ENCODE measurements at places on chromosomes 11 and 22. TPM values are rescaled to one million over a fixed set of nuclear protein-coding genes. Genes with fewer than 3 reads are reported as not detected.

The GSTT2B gene
- not detected for total RNA-seq

The PICALM gene
- total RNA-seq: 97.7 TPM

DNA sequence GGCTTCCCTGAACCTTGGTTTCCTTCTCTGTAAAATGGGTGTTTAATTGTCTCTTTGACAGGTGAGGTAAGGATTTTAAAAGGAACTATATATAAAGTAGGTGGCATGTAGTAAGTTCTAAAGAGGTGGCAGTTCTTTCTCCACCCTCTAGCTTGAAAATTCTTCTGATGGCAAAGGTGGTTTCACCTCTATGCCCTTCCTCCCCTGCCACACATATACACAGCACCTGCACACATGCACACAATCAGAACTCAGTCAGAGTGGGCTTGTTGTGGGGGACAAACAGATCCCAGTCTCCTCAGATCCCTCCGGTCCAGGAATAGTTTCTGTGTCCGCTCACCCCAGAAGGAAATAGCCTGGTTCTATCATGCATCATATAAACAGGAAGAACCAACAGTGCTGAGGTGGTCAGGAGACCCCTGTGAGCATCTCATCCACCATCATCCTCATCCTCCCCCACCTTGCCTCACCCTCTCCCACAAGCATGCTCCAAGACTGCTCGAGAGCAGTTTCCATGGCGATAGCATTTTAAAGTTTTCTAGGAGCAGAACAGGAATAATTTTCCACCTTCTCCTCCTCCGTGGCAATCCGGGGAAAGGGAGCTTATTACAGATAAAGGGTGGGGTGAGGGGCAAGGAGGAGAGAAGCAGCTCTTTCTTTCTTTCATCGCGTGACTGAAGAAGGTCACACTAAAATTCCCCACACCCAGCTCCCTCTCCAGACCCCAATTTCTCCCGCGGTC, 123.6 kb downstream of the CHST1 start:
- no peaks in the 10 kb centered on the region for H3K36me3 ChIP-seq
- no peak for DNase-seq
- peaks cover 17% of the 10 kb centered on the region for H3K27me3 ChIP-seq
- no peak overlapping the region for H3K4me3 ChIP-seq
- H3K4me1 ChIP-seq: no peaks in the 10 kb centered on the region

DNA sequence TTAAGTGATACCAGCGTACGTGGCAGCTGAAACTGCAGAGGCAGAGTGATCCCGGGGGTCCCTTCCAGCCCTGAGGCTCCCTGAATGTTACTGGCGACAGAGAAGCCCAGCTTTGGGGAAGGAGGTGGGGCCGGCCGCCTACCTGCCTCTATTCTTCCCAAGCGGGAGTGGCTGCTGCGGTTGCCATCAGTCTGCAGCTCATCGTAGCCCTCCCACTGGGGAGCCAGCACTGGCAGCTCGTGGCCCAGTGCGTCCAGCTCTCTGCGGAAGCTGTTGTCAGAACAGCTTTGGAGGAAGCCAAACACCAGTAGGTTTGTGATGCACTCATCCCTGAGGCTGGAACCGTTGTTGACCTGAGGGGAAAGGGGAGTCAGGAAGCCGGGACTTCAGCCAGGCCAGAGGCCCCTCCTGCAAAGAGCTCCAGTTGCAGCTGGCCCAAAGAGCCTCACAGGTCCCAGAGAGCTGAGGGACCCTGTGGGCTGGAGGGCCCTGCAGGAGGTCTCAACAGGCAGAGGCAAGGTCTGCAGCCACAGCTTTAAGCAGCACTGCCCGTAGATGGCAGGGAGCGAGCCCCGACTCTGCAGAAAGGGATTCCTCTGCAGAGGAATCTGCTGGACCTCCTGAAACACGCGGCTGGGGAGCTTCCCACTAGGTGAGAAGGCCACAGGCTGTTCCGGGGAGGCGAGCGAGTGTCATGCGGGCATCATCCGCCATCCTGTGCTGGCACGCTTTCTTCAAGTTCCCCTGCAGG, 30.4 kb downstream of the BID start:
- no peak for DNase-seq
- H3K27ac ChIP-seq: no peak overlapping the region
- peaks cover 34% of the 10 kb centered on the region for H3K36me3 ChIP-seq
- no peaks in the 10 kb centered on the region for H3K27me3 ChIP-seq
- H3K4me3 ChIP-seq: no peak overlapping the region
- H3K4me1 ChIP-seq: no peaks in the 10 kb centered on the region

DNA sequence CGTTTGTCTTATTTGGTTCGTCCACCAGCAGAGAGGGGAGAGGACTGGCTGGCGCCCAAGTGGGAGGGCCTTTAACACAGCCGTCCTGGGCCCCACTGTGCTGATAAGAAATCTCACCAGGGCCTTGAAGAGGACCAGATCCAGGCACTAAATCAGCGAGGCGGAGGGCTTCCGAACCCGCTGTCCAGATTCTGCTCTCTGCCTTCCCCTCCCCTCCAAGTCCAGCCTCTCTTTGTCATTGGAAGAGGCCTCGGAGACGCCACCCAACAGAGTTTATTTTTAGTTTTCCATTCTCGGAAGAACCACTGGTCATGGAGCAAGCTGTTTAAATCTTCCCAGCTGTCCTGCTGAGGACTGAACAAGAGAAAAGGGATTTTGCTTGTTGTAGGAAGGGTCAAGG, 9.3 kb upstream of the FXYD6 start:
- no peaks in the 10 kb centered on the region for H3K4me1 ChIP-seq
- peaks cover 21% of the 10 kb centered on the region for H3K27me3 ChIP-seq
- no peak overlapping the region for H3K4me3 ChIP-seq
- no peak overlapping the region for H3K27ac ChIP-seq
- DNase-seq: no peak

GRCh38 chr22:39215070-39215396, 29.7 kb downstream of the PDGFB start:
- H3K4me1 ChIP-seq: peaks cover 12% of the 10 kb centered on the region
- no peak overlapping the region for H3K27ac ChIP-seq
- no peak for DNase-seq

- no peaks in the 10 kb centered on the region for H3K4me1 ChIP-seq
- DNase-seq: no peak
- H3K27me3 ChIP-seq: no peaks in the 10 kb centered on the region
- H3K36me3 ChIP-seq: no peaks in the 10 kb centered on the region
- H3K4me3 ChIP-seq: no peak overlapping the region
- no peak overlapping the region for H3K27ac ChIP-seq
These were observed 24.2 kb downstream of the KREMEN1 start for GRCh38 chr22:29096736-29097669.

- H3K4me3 ChIP-seq: peak overlapping the region; percentile 37
- peaks cover 16% of the 10 kb centered on the region for H3K4me1 ChIP-seq
- no peaks in the 10 kb centered on the region for H3K27me3 ChIP-seq
- no peaks in the 10 kb centered on the region for H3K36me3 ChIP-seq
- peak overlapping the region; percentile 9 for H3K27ac ChIP-seq
These were observed 34.4 kb downstream of the NRXN2 start for GRCh38 chr11:64688534-64688982.

DNA sequence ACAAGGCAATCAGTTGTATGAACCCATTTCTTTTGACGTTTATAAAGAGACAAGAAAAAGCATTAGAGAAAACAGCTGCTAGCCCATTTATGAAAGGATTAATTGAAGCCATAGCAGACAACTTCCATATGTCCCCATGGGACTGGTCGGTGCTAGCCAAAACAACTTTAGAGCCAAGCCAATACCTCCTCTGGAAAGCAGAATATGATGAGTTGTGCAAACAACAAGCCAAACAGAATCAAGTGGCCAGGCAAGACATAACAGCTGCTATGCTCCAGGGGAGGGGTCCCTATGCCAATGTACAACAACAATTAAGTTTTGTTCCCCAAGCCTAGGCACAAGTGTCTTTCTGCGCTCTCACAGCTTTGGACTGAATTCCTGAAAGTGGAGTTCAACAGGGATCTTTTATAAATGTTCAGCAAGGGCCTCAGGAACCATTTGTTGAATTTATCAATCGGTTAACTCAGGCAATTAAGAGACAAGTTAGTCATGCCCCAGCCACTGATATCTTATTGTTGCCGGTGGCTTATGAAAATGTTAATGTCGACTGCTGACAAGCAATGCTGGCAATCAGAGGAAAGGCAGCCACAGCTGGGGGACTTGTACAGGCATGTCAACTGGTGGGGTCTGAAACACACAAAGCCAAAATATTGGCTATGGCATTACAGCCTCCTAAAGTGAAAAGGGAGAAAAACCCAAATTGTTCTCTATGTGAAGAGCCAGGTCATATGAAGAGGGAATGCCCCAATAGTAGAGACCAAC, 1593.1 kb upstream of the TENM4 start:
- no peaks in the 10 kb centered on the region for H3K36me3 ChIP-seq
- no peak overlapping the region for H3K27ac ChIP-seq
- DNase-seq: no peak
- no peaks in the 10 kb centered on the region for H3K27me3 ChIP-seq

DNA sequence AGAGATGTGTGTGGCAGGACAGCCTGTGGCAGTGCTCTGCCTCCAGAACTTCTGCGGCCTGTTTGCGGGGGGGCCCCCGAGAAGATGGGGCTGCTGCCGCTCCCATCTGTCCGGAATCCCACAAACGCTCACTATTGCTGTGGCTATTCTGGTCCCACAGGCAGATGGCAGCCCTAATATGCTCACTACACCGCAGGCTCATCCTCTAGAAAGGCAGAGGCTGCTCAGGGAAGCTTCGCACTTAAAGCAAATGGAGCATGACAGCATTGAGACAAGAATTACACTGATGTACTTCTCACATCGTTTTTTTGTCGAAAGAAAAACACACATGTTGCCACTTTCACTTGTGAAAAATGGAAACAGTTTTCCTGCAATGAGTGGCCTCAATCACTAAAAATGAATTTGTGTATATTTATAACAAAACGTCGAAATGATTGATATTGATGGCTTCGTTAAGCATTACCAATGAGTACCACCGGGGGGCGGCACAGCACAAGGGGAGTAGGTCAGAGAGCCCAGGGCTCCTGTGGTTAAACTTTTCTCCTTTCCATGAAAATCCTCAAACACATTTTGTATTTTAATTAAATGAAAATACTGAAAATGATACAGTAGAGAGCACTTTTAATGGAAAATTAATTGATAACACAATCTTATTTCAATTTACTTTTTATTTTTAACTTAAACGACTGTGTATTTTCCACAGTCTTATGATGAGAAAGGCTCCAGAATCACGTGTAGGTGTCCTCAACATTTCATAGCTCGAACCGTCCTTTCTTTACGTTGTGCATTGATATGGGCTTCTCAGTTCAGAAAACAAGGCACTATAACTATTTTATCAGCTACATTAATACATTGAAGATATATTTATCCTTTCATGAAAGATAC, 69.1 kb downstream of the CTTN start:
- peak; percentile 11 for DNase-seq
- no peaks in the 10 kb centered on the region for H3K27me3 ChIP-seq
- no peaks in the 10 kb centered on the region for H3K4me1 ChIP-seq
- no peaks in the 10 kb centered on the region for H3K36me3 ChIP-seq
- no peak overlapping the region for H3K27ac ChIP-seq

DNA sequence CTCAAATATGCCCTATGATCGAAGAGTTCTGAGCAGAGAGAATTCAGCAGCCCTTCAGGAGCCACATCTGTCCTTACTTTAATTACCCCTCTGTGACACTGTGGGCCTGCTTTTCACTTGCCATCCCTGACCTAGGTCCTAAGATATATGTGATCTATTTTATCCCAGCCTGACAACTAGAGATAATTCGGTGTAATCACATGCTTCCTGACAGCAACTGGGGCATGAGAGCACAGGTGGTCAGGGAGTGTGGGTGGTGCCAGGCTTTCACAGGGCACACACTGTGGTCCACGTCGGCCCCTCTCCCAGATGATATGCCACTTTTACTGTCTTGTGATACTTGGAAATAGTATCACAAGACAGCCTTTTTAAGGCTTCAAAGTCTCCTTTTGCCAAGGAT, 3.9 kb downstream of the TUBA8 start:
- no peak overlapping the region for H3K4me3 ChIP-seq
- peaks cover 34% of the 10 kb centered on the region for H3K27me3 ChIP-seq
- H3K27ac ChIP-seq: no peak overlapping the region
- no peaks in the 10 kb centered on the region for H3K36me3 ChIP-seq
- DNase-seq: no peak

GRCh38 chr22:37248251-37248650, 4.2 kb upstream of the RAC2 start:
- DNase-seq: no peak
- H3K4me3 ChIP-seq: no peak overlapping the region
- H3K36me3 ChIP-seq: no peaks in the 10 kb centered on the region
- H3K27me3 ChIP-seq: no peaks in the 10 kb centered on the region

- no peaks in the 10 kb centered on the region for H3K36me3 ChIP-seq
- peaks cover 38% of the 10 kb centered on the region for H3K4me1 ChIP-seq
- H3K4me3 ChIP-seq: no peak overlapping the region
- H3K27me3 ChIP-seq: peaks cover 27% of the 10 kb centered on the region
- no peak for DNase-seq
These were observed 10.2 kb downstream of the DKK3 start for GRCh38 chr11:11998091-11998781.

- no peak overlapping the region for H3K4me3 ChIP-seq
- H3K36me3 ChIP-seq: no peaks in the 10 kb centered on the region
- H3K27ac ChIP-seq: no peak overlapping the region
- DNase-seq: no peak
These were observed 351.5 kb downstream of the BRD1 start for GRCh38 chr22:49476176-49476575.

GRCh38 chr22:45270095-45271020, 14.4 kb upstream of the UPK3A start:
- H3K4me1 ChIP-seq: peaks cover 4% of the 10 kb centered on the region
- DNase-seq: no peak
- H3K27ac ChIP-seq: no peak overlapping the region
- H3K27me3 ChIP-seq: peaks cover 51% of the 10 kb centered on the region
- no peak overlapping the region for H3K4me3 ChIP-seq

DNA sequence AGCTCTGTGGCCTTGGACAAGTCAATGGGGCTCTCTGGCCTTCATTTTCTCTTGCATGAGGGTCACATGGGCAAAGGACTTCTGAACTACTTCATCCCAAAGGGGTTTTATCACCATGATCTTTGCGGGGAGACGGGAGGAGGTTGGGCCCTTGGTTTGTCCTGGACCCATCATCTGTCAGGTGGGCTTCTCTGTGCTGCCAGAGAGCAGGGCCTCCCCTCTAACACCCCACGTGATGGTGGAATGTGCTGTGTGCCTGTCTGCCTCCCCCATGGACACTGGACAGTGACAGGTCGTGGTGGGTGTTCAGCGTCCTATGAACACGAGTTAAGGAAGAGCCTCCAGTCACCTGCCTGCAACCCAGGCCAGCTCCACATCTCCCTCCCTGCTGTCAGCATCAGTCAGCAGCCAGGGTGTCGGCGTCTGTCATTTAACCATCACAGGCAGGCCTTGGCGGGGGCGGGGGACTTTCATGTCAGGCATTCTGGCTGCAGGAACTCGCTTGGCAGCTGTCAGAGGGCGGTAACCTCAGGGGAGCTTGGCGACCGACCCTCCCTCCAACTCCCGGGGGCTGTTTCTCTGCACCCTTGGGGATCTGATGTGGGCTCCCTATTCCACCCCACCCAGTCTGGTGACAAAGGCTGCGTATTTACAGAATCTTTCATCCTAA, 2.6 kb upstream of the SUN2 start:
- H3K4me1 ChIP-seq: peaks cover 56% of the 10 kb centered on the region
- H3K27me3 ChIP-seq: no peaks in the 10 kb centered on the region
- DNase-seq: peak; percentile 69
- H3K36me3 ChIP-seq: peaks cover 6% of the 10 kb centered on the region
- peak overlapping the region; percentile 39 for H3K27ac ChIP-seq

Data from T-cell (primary cell).